ENCODE measurements at places on chromosomes 11 and 22. TPM values are rescaled to one million over a fixed set of nuclear protein-coding genes. Genes with fewer than 3 reads are reported as not detected.

ZNF74 gene
- total RNA-seq = 9.1 TPM

DNA sequence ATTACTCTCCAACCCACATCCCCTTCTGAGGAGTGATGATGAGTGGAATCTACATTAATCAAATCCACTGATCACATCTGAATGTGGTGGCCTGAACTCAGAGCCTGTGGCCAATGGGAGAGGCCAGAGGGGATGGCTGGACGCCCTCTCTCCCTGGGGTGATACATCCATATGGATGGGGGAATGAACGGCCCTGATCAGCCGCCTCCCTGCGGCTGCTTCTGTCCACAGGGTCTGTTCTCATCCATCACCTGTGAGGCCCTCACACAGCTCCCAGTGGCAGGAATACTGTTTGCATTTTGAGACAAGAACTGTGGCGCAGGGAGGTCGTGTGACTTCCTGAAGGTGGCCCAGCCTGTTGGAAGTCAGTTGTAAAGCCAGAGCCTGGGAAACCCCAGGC, 78.3 kb upstream of the SHISAL1 start:
- no peaks in the 10 kb centered on the region for H3K36me3 ChIP-seq
- no peak overlapping the region for H3K27ac ChIP-seq
- H3K27me3 ChIP-seq = no peaks in the 10 kb centered on the region
- no peak overlapping the region for H3K4me3 ChIP-seq

- H3K36me3 ChIP-seq = no peaks in the 10 kb centered on the region
- no peaks in the 10 kb centered on the region for H3K27me3 ChIP-seq
- H3K4me3 ChIP-seq = no peak overlapping the region
- peaks cover 27% of the 10 kb centered on the region for H3K4me1 ChIP-seq
- no peak for DNase-seq
- H3K27ac ChIP-seq = peak overlapping the region; percentile 49
These were observed 21.3 kb downstream of the ST14 start for GRCh38 chr11:130180896-130181294.

DNA sequence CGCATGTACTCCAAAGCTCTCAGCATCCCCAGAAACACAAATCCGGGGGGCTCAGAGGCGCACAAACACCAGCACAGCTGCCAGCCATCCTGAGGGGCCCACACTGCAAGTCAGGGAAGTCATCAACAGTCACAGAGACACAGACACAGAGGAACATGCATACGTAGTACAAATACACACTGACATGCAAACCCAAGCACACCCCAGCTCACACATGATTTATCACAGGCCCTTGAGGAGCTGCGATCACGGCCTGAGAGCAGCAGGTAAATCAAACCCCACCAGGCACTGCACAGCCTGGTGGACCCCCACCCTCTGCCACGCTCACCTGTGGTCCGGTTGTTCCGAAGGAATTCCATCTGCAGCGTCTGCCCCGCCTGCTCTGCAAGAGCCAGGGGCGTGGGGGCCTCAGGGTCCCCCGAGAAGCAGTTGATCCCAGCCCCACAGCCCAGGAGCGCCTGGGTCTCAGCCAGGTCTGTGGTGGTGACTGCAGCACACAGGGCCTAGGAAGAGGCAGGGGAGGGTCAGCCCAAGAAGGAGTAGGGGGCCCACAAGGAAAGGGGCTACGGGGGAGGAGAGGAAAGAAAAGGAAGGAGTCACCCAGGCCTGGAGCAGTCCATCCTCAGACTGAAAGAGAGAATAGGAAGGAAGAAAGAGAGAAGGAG, 28.5 kb upstream of the PDE2A start:
- no peaks in the 10 kb centered on the region for H3K27me3 ChIP-seq
- peak overlapping the region; percentile 56 for H3K27ac ChIP-seq
- DNase-seq = no peak
- peaks cover 27% of the 10 kb centered on the region for H3K4me1 ChIP-seq

- no peak for DNase-seq
- H3K27ac ChIP-seq = no peak overlapping the region
- H3K27me3 ChIP-seq = no peaks in the 10 kb centered on the region
- H3K4me3 ChIP-seq = no peak overlapping the region
- no peaks in the 10 kb centered on the region for H3K4me1 ChIP-seq
These were observed 247.7 kb downstream of the GUCY1A2 start for GRCh38 chr11:106770489-106771085.

GRCh38 chr11:71204748-71205664, 47.4 kb downstream of the SHANK2 start:
- peaks cover 2% of the 10 kb centered on the region for H3K27me3 ChIP-seq
- no peaks in the 10 kb centered on the region for H3K4me1 ChIP-seq
- no peak overlapping the region for H3K27ac ChIP-seq
- H3K4me3 ChIP-seq = no peak overlapping the region

- DNase-seq = no peak
- H3K4me3 ChIP-seq = no peak overlapping the region
- no peaks in the 10 kb centered on the region for H3K36me3 ChIP-seq
- peaks cover 7% of the 10 kb centered on the region for H3K4me1 ChIP-seq
- H3K27me3 ChIP-seq = no peaks in the 10 kb centered on the region
These were observed 102.5 kb downstream of the ATXN10 start for GRCh38 chr22:45774001-45774670.

DNA sequence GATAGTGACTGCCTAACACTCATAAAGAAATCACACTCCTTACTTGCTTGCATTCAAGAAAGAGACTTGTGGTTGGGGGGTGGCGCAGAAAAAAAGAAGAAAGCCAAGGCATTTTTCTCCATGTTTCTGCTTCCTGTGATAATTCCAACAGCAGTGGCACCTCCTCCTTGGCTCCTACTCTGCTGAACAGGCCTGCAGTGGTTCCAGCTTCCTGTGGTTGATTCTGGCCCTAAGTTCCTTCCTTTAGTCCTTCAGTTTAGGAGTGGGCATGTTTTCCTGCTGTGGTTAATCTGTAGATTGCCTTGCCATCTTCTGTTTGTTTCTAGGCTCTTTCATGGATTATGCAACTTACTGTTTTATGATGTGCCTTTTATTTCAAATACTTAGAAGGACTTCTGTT, 940.4 kb downstream of the DLG2 start:
- no peak overlapping the region for H3K4me3 ChIP-seq
- DNase-seq = no peak
- no peaks in the 10 kb centered on the region for H3K4me1 ChIP-seq
- no peaks in the 10 kb centered on the region for H3K27me3 ChIP-seq
- no peaks in the 10 kb centered on the region for H3K36me3 ChIP-seq
- no peak overlapping the region for H3K27ac ChIP-seq

- H3K36me3 ChIP-seq = no peaks in the 10 kb centered on the region
- H3K27ac ChIP-seq = no peak overlapping the region
- no peaks in the 10 kb centered on the region for H3K27me3 ChIP-seq
- H3K4me1 ChIP-seq = no peaks in the 10 kb centered on the region
These were observed 55.3 kb downstream of the INSC start for GRCh38 chr11:15169815-15170551.

HOATZ gene
- total RNA-seq = not detected

DNA sequence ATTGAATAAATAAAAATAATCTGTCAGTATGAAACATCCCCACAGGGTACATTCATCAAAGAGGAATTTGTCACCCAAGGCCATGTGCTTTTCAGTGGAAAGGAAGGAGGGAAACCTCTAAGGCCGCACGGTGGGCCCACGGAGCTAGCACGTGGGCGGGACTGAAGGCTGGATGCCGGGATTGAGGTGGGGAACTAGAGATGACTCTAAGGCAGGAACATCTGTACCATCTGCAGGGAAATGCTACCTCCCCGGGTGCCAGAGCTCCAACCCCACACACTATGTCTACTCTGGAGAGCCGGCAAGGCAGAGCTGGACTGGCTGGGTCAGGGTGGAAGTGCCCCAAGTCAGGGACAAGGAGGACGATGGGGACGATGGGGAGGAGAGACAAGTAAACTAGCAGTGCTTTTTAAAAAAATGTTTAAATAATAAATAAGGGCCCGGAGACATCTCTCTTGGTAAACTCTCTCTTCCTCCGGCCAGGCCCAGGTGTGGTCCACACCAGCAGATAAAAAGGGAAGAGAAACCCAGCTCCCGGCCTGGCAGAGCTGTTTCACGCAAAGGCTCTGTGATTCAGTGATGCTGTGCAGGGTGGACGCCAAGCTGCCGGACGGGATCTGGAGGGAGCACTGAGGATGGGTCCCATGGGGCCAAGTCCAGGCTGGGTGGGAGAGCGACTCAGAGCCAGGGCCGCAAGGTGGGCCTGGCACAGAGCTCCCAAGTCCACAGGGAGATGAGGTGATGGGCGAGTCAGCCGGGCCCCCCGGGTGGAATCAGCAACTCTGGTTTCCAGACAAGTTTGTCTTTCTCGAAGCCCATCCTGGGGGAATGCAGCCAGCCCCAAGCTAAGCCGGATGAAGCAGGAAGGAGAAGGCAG, 5.8 kb downstream of the LIF start:
- no peak for DNase-seq
- no peaks in the 10 kb centered on the region for H3K27me3 ChIP-seq
- H3K4me3 ChIP-seq = no peak overlapping the region
- H3K27ac ChIP-seq = no peak overlapping the region

DNA sequence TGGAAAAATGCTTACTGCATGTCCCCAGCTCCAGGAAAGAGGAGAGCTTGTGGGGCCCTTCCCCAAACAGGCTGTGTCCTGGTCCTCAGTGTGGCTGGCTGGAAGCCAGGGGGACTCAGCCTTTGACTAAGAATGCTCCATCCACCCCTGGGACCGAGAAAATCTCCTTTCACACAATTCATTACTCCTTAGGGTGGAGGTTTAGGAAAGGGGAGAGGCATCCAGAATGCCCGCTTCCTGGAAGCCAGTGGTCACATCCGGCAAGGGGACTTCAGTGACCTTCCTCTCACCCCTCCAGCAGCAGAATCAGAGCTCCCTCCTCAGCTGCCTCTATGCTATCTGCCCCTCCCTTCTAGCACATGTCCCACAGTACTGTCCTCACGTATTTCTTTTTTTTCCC, 21.9 kb downstream of the ATG16L2 start:
- H3K36me3 ChIP-seq = peaks cover 25% of the 10 kb centered on the region
- DNase-seq = peak; percentile 55
- H3K4me3 ChIP-seq = no peak overlapping the region
- peaks cover 49% of the 10 kb centered on the region for H3K4me1 ChIP-seq
- no peaks in the 10 kb centered on the region for H3K27me3 ChIP-seq
- H3K27ac ChIP-seq = peak overlapping the region; percentile 33

DNA sequence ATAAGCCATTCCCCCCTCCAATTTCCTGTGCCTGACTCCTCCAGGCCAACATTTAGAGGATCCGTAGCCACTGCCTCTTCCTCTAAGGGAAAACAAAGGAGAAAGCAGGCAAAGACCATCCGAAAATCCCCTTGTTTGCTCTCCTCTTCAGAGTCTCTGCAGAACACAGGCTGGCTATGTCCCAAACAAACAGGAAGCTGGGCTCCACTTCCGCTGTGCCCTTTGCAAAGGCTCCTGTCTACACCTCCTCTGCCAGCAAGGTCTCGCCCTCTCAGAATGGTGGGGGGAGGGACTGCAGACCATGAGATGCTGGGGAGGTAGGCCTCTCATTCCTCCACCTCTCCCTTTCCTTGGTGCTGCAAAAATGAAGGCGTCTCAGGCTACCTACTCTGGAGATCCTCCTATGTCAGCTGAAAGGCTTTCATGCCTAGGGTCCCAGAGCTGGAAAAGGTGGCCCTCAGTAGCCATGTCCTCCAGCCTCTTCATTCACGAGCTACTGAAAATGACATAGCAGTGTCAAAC, 596.2 kb downstream of the BUD13 start:
- no peaks in the 10 kb centered on the region for H3K4me1 ChIP-seq
- no peak for DNase-seq
- no peaks in the 10 kb centered on the region for H3K36me3 ChIP-seq
- no peaks in the 10 kb centered on the region for H3K27me3 ChIP-seq

CCDC73 gene
- total RNA-seq = not detected

DNA sequence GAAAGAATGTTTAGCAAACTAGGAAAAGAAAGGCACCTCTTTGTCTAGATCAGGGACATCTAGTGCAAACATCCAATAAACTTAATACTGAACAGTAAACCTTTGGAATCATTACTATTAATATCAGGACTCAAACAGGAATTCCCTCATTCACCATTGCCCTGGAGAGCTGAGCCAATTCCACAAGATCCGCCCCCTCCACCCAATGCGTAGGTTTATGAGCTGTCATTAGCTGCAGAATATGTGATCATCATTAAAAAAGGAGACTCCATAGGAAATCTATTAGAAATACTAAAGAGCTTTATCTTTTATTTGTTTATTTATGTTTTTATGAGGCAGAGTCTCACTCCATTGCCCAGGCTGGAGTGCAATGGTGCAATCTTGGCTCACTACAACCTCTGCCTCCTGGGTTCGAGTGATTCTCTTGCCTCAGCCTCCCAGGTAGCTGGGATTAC, 5.5 kb downstream of the IL17REL start:
- H3K4me3 ChIP-seq = no peak overlapping the region
- no peaks in the 10 kb centered on the region for H3K4me1 ChIP-seq
- H3K27me3 ChIP-seq = peaks cover 19% of the 10 kb centered on the region
- DNase-seq = no peak

GRCh38 chr11:31640611-31641010, 131.0 kb downstream of the ELP4 start:
- no peaks in the 10 kb centered on the region for H3K36me3 ChIP-seq
- H3K27ac ChIP-seq = no peak overlapping the region
- no peaks in the 10 kb centered on the region for H3K4me1 ChIP-seq
- no peak overlapping the region for H3K4me3 ChIP-seq
- DNase-seq = no peak

GRCh38 chr22:44595841-44596341, 97.9 kb upstream of the RTL6 start:
- H3K4me1 ChIP-seq = no peaks in the 10 kb centered on the region
- no peak for DNase-seq
- H3K27ac ChIP-seq = no peak overlapping the region

C11orf42 gene
- total RNA-seq = not detected

DNA sequence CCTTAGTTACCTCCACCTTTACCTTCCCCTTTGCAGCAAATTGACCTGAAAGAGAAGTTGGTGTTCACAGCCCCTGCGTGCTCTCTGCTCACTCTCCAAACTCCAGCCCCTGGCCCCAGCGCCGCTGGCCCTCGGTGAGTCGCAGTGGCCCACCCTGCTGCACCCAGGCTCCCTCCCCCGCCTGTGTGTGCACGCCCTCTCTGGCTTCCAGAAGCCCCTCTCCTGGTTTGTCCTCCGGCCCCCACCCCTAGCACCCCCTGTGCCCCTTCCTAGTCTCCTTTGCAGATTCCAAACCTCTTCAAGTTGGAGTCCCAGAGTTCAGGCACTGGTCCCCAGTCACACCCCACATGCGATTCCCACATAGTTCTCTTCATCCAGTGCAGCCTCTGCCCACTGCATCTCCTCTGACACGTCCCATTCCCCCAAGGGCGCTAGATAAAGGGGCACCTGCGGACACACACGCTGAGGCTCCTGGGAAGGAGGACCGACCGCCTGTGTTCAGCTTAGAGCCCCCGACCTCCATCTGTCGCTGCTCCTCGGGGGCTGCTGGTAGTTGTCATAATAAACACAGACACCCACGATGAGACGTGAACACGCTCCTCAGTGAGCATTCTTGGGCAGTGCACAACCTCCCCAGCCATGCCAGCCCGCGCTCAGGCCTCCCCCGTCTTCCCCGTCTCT, 1.5 kb upstream of the PHRF1 start:
- DNase-seq = no peak
- peak overlapping the region; percentile 40 for H3K4me3 ChIP-seq
- H3K27me3 ChIP-seq = no peaks in the 10 kb centered on the region
- H3K27ac ChIP-seq = no peak overlapping the region
- H3K4me1 ChIP-seq = peaks cover 34% of the 10 kb centered on the region

Measured in adrenal gland (tissue), 19 donors.